GM12891 (cell line): ENCODE measurements at places on chromosomes 2 and 18.

DNA sequence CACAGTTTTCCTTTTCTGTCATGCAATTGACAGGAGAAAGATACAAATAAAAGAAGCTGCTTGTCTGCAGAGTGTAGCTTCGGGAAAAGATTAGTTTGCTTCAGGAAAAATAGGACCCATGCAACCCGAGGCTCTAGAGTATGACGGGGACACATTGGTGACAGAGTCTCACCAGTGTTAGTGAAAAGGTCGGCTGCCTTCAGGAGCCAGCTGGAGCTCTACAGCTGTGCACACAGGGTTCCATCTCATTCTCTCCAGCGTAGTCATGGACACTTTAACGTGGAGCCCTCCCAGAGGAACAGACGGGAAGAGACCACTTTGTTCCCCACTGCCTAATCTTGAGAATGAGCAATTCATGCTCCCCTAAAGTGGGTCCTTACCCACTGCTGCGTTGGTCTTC is 42.9 kb downstream of the FECH start:
- no peak for DNase-seq

DNA sequence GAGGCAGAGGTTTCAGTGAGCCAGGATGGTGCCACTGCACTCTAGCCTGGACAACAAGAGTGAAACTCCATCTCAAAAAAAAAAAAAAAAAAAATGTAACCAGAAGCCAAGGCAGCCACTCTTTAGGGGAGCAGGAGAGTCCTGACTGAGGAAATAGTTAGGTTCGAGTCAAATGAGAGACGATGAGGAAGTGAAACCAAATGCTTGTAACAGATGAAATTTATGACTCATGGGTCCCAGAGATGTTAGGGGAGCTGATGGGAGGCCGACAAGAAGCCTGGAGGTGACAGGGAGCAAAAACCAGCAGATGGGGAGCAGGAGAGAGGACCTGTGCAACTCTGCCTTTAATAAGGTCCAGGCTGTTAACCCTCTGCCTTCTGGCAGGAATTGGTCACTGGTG is 756.1 kb upstream of the DDX18 start:
- DNase-seq = no peak

DNA sequence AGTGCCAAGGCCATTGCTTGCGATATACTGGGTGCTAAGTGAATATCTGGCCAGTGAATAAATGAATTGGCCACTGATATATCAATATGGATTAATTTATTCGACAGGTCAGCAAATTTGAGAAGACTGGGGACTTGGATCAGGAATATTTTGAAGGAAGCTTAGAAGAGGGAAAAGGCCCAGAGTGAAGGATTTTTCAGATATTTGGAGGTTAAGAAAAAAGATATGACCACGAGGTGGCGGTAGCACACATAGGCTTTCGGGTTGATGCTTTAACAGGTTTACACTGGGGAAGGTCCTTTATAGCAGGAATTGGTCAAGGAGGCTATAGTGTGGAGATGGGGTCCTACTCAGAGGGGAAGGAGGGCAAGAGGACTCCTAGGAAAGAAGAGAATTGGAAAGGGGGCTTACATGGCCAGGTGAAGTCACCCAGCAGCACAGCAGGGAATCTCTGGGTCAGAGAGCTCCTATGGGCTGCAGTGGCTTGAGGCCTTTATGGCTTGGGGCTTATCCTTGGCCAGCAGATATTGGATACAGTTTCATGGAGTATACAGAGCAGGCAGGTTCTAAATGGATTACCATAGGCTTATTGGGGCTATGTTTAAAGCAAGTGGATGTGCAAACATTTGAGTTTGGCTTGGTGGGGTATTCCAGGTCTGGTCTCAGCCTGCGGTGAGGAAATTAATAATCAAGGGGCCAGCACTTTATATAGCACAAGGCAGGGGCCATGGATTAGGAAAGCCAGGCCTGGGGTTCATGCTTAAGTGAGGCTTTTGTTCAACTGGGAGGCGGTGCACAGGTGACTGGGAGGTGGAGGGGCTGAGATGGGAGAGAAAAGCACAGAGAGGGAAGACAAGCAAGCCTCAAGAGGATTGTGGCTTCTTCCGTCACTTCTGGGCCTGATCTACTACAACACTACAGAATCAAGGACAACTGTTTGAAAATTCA is 9.7 kb downstream of the IL1RN start:
- no peak for DNase-seq

- DNase-seq = no peak
Observed at GRCh38 chr2:69490486-69490885, 53.3 kb upstream of the NFU1 start.

GRCh38 chr18:75076286-75076685 is 132.7 kb downstream of the PTGR3 start:
- no peak for DNase-seq

DNA sequence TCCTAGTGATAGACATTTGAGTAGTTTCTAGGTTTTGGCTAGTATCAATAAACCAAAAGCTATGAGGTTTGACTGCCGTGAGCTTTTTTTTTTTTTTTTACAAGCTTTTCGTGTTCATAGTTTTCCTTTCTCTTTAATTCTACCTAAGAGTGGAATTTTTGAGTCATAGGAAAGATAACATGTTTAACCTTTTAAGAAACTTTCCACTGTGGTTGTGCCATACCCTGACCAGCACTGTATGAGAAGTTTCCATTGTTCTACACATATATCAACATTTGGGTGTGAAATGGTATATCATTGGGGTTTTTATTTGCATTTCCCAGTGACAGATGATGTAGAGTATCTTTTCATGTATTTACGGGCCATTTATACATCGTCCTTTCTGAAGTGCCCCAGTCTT is 31.7 kb downstream of the UBE2F start:
- DNase-seq = no peak

DNA sequence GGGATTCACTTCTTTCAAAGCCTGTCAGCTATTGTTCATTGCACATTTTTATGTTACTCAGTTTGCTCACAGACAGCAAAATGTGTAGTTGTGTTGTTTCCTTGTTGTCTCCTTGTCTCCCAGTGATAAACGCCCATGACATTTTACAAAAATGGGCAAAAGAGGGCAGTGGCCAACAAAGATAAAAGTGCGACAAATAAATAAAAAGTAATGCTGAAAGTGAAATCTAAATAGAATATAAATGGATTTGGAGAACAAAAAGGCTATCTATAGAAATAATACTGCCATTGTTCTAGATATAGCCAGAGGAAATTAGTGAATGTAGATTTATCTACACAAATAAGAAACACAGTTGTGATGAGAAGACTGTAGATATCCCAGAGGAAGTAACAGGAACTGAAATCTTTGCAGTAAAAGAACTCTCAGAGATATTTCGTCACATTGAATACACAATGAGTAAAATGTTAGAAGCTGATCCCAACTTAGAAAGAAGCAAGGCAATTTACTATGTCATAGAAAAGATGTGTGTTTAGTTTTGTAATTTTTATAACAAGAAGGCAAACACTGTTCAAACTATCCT is 1186.2 kb upstream of the FAM98A start:
- DNase-seq = no peak

- no peak for DNase-seq
Observed at GRCh38 chr2:226611944-226612318, 187.7 kb downstream of the IRS1 start.

DNA sequence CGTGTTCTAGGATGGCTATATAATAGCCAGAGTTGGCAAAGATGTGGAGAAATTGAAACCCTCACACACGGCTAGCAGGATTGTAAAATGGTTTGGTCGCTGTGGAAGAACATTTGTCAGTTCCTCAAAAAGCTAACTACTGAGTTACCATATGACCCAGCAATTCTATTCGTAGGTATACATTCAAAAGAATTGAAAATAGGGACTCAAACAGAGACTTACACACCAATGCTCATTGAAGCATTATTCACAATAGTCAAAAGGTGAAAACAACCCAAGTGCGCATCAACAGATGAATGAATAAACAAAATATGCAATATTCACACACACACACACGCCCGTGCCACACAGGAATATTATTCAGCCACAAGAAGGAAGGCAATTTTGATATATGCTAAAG is 98.7 kb downstream of the PLA2R1 start:
- no peak for DNase-seq

GRCh38 chr18:623761-624620 is 27.2 kb downstream of the CLUL1 start:
- DNase-seq = no peak
